ENCODE measurements at places on chromosomes 3 and 15.

GRCh38 chr3:71309342-71309741 lies 274.2 kb downstream of the FOXP1 start:
- DNase-seq, result no peak

- peak; percentile 0 for DNase-seq
These were observed 310.4 kb downstream of the PLCL2 start for GRCh38 chr3:17195192-17195611.

- no peak for DNase-seq
These were observed 384.2 kb downstream of the CGGBP1 start for GRCh38 chr3:87674397-87675161.

- no peak for DNase-seq
These were observed 30.6 kb downstream of the CMTM7 start for GRCh38 chr3:32421991-32422859.

- DNase-seq, result peak; percentile 12
These were observed 646.1 kb downstream of the SQOR start for GRCh38 chr15:46280762-46281542.

DNA sequence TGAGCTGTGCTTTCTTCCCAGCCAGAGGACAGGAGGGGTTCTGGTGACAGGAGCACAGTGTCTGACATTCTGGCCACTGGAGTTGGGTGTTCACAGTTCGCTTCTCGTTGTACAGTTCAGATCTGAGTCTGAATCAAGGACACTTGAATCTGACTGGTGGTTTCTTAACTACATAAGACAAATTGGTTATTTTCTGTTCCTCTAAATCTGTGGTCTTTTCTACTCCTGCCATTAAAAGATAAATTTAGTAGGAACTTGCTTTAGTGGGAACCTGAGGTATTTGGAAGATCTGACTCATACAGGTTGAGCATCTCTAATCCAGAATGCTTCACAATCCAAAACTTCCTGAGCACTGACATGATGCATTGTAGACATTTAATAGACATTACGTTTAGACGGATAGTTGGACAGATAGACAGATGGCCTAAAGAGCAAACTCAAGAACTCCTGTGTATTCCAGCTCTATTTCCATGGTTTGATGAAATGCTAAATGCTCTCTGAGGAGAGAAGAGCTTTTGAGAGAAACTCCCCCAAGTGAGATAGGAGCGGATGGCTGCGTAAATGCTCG lies 71.0 kb downstream of the CCK start:
- DNase-seq, result no peak

GRCh38 chr15:56805466-56806147 lies 72.3 kb upstream of the ZNF280D start:
- no peak for DNase-seq

GRCh38 chr3:105868431-105868741 lies 426 bp downstream of the CBLB start:
- no peak for DNase-seq

- DNase-seq, result no peak
These were observed 9.7 kb downstream of the CGNL1 start for GRCh38 chr15:57385923-57386390.

DNA sequence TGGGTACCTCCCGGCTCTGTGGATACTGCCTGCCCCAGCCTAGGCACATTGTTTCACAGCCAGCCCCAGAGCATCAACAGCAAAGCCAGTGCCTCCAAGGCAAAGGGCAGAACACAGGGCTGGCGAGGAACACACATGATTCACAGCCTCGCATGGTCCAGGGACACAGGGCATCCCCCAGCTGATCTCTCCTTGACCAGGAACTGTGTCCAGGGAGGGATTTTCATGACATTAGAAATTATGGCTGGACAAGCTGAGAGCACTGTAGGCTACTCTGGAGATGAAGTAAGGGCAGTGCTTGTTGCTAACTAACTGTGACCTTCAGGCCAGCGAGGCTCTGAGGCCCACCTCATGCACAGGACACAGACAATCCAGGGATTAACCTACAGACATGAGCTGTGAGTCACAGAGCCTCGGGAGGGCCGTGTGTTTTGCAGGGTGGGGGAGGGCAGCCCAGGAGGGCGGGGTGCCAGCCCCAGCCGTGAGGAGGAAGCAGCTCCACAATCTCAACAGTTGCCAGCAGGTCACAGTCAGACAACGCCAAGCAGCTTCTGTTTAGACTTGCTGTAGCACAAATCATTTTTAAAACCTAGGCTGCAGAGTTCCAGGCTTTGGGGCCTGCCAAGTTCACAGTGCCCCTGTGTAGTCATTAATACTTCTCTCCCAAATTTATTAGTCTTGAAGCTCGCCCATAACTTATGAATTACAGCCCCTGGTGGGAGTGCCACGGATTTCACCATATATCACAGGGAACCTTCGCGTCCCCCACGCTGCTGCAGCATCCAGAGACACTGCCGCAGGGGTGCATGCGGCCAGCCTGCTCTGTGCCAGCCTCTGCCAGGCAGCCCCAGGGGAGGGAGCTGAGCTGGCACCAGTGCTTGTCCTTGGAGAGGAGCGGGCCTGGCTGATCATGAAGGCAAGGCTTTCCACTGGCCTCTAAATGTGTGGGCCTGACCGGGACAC lies 114.7 kb downstream of the ETFA start:
- no peak for DNase-seq

DNA sequence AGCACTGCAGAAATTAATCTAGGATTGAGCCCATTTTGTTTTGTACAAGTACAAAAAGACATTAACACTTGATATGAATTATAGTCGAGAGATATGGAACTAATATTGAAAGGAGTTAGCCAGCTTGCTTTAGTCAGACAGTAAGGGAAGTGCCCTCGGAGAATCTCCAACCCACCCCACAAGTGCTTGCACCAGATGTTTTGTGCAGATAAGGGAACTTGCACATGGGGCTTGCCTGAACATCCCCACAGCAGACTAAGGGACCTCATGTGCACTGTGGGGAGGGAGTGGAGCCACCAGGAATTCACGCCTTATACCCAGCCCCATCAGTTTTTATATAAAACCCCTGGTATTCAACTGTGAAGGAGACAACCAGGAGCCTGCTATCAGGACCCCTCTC lies 122.3 kb downstream of the EFHB start:
- DNase-seq, result no peak

GRCh38 chr3:134059035-134059601 lies 29.4 kb upstream of the SLCO2A1 start:
- no peak for DNase-seq
